ENCODE measurements at places on chromosomes 5 and 9. TPM values are rescaled to one million over a fixed set of nuclear protein-coding genes. Genes with fewer than 3 reads are reported as not detected.

Gene FAXDC2
- total RNA-seq = 4.2 TPM

GRCh38 chr5:53035868-53036381, 46.8 kb downstream of the ITGA2 start:
- no peak for DNase-seq

Gene CA9
- under 0.01 TPM for total RNA-seq

DNA sequence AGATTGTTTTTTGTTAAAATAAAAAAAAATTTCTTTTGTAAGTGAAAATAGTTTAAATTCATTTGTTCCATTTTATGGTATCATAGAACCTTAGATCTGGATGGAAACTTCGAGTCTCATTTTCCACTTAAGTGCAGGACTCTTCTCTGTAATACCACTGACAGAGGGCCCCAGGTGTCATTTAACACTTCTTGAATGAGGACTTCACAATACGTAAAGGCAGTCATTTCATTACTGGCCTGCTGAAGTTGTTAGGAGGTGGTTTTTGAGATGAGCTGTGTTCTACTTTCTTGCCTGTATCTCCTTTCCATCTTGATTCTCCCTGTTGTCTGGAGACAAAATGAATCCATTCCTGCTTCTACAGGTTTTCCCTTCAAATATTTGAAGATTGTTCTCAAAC, 455.3 kb downstream of the DMRT2 start:
- no peak for DNase-seq

DNA sequence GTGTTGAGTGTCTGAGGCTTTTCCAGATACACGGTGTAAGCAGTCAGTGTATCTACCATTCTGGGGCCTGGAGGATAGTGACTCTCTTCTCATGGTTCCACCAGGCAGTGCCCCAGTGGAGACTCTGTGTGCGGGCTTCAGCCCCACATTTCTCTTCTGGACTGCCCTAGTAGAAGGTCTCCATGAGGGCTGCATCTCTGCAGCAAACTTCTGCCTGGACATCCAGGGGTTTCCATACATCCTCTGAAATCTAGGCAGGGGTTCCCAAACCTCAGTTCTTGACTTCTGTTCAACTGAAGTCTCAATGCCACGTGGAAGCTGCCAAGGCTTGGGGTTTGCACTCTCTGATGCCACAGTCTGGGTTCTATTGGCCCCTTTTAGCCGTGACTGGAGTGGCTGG, 256.6 kb upstream of the ITGA1 start:
- DNase-seq = no peak

Gene SLC1A3
- total RNA-seq = 1.3 TPM

DNA sequence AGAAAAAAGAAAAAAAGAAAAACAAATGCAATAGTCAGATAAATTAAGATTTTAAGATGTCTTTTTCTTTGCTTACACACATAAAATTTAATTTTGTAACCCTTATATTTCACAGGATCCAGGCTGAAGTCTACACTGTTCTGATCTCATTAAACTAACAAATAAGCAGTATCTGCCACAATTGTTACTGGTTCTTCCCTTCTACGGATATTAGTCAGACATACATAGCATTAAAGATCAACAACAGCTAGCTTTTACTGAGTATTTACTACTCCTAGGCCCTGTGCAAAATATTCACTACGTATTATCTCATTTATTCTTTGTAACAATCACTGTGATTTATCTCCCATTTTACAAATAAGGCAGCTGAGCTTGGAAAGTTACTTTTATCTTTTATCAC, 34.9 kb downstream of the GNAQ start:
- no peak for DNase-seq

Gene SLC6A18
- not detected for total RNA-seq

Gene CER1
- not detected for total RNA-seq

Gene CD72
- total RNA-seq = 0.86 TPM

- DNase-seq = no peak
These were observed 145.2 kb upstream of the CDH12 start for GRCh38 chr5:22998362-22998761.

Gene GLIPR2
- 29.4 TPM for total RNA-seq

DNA sequence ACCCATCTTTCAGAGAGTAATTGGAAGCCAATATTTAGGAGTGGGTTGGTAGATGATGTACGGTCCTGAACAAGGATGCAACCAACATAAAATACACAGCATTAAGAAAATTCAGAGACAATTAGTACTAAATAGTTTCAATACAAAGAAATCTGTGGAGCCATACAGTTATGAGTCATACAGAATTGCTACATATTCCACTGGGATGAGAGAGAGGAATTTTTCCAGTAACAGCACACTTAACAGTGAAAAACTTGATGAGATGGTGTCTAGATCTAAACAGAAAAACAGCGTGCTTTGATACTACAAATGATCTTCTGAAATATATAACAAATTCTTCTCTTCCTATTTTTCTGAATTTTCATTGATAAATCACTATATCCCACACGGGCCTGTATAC, 1999.3 kb upstream of the CDH9 start:
- peak; percentile 13 for DNase-seq

DNA sequence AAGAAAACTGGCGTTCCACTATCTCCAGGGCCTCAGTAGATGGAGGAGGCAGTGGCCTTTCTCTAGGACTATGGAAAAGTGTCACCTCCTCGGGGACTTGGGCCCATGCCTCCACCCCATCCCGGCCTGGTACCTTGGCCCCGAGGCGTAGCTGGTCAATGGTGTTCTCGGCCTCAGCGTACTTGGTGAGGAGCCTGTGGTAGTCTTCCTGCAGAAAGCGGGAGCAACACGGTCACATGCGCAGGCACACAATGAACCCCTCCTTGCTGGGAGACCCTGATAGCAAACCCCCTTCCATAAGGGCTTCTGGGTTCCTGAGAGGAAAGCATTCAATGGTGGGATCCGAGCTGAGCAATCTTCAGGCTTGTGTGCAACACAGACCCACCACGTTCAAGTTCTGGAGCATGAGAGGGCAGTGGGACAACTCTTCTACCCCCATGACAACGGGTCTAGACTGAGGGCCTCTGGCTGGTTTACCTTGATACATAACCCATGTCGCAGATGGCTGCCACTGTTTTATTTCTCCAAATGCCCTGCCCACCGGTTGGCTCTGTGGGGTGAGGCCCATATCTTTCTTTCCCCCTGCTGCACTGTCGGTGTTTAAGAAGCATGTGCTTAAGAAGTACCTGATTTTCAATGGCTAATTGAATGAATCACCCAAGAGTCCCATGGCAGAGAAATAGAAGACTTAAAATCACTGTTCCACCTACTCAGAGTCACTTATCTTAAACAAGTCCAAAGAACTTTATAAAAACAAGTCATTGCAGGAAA, 13.6 kb downstream of the AKNA start:
- DNase-seq = no peak

Gene SH2D3C
- total RNA-seq = 0.43 TPM

GRCh38 chr9:123541411-123541810, 185.4 kb downstream of the CRB2 start:
- no peak for DNase-seq

Gene GFI1B
- total RNA-seq = 0.32 TPM

- DNase-seq = no peak
These were observed 29.5 kb upstream of the ADRB2 start for GRCh38 chr5:148796936-148797335.
